ENCODE measurements at places on chromosomes 7 and 10.

GRCh38 chr7:25852939-25853271, 299.1 kb upstream of the NFE2L3 start:
- DNase-seq = no peak

GRCh38 chr7:137865764-137866163, 19.0 kb upstream of the DGKI start:
- no peak for DNase-seq

DNA sequence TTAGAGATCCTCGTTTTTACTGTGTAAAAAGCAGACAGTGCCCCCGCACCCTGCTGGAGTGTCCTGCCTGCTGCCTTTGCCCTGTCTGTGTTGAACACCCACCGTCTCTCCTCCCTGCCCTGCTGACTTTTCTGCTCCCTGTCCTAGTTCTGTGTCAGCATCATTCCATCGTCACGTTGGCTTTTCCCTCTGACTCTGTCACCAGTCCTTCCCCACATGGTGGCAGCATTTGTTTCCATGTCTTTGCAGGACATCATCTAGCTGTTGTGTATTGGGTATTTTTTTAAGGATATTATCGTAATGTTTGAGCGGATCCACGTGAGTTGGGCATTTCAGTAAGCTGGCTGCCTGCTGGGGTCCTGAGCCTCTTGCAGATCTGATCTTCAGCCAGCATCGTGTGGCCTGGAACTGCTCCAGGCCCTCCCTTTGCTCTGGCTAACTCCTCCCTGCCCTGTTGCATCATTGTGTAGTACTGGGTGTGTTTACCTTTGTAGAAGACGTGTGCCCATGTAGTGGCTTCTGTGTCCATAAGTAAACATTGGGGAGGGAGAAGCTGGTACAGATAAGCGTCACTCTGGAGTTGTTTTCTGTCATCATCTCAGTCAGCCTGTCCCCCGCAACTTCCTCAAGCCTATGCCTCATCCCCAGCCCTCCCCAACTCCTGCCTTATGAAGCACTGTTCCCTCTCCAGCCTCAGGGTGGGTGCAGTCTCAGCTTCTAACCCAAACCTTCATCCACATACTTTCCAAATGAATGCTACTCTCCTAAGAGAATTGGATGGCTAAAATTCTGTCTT, 44.3 kb downstream of the TRRAP start:
- peak; percentile 37 for DNase-seq

- peak; percentile 58 for DNase-seq
These were observed 62.0 kb upstream of the AKR1E2 start for GRCh38 chr10:4763960-4764428.

- peak; percentile 44 for DNase-seq
These were observed 6.7 kb downstream of the NRP1 start for GRCh38 chr10:33327751-33328150.

- peak; percentile 21 for DNase-seq
These were observed 97.5 kb downstream of the PFKFB3 start for GRCh38 chr10:6300106-6300783.

DNA sequence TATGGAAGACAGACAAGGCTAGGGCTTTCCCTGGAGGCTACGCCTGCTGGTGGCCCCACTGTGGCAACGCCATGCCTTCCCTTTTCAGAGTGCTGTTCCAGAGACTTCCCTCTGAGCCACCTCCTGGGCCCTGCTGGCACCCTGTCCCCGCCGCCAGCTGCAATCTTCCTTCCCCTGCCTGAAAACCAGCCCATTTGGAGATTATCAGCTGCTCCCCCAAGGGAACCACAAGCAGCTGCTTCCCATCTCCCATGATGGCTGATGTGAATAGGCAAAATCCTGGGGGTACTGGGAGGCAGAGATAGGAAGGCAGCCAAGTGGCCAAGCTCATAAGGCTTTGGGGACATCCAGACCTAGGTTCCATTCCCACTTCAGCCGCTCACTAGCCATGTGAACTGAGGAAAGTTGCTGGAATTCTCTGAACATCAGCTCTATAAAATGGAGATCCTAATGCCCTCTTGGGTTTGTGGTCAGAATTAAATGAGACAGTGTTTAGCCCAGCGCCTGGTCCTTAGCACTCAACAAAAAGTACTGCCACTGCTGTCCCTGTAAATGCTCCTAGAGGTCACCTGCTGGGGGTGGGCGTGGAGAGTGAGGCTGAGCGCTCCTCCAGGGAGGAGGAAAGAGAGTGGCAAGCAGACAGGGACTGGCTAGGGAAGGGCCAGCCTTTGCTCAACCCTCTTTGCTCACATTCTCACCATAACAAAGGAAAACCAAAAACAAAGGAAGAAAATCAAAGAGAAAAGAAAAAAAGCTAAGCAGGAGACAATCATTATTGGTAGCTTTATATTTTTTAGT, 5.9 kb downstream of the TSPAN33 start:
- no peak for DNase-seq

GRCh38 chr7:124667312-124668153, 98.1 kb downstream of the GPR37 start:
- peak; percentile 14 for DNase-seq

DNA sequence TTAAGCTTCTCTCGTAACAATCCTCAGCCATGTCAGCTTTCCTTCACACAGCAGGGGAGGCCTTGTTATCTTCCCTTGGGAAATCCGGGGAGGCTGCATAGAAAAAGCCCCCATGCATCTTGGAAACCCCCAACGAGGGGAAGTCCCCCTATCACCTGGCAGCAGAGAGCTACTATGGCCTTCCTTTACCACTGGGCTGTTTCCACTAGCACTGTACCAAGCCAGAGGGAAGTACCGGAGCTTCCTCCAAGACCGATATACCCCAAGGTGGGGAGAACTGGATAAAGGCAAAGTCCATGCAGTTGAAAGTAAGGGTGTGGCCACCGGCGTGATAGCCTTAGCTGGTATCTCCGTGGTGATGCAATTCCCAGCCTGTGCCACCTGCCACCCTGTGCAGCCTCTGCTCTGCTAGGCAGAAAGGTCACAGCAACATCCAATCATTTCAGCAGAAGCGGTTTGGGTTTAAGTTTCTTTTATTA, 4.4 kb upstream of the CLIP2 start:
- no peak for DNase-seq

DNA sequence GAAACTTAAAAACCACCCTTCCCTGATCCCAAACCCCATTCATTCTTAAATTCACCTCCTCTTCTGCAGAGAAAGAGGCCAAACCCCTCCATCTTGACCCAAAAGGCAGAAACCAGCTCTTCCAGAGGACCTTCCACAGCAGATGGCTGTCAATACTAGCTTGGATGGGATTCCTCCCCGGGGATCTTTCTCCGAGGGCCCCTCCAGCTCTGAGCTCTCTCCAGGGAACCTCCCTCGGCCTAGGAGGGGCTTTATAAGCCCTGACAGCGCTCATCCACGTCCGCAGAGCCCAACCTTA, 5.4 kb downstream of the TNRC18 start:
- no peak for DNase-seq

GRCh38 chr10:29646238-29646902, 11.6 kb upstream of the SVIL start:
- DNase-seq = peak; percentile 85

DNA sequence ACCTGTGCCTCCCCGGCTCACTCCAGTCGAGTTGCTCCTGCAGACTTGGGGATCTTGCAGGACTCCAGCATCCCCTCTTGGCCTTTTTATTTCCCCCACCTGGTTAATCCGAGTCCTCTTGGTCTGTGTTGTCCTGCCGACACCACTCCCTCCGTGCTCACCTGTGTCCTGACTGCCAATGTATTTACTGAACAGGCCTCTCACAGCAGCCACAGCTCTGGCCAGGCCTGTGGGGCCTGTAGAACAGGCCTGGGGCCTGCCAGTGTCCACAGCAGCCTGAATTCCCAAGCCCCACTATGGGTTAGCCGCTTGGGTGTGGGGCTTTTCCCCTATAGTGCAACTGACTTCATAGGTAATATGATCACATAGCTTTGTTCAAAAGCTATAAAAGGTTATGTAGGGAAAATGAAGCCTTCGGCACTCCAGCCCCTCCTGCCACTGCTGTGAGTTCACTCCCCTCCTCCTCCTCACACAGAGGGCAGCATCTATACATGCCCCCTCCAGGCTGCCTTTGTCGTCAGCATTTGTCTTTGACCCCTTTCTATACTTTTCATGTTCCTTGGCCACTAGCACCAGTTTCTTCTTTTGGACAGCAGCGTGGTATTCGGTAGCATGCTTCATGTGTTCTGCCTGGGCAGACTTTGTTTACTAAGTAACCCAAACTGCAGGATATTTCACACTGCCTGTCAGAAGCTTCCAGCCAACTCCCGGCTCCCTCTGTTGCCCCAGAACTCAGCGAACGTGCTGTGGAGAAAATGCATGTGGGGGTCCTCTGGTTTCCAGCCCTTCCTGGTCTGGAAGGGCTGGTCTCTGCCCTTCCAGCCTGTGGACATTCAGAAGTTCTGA, 46.1 kb downstream of the ZNF467 start:
- DNase-seq = no peak

- DNase-seq = no peak
These were observed 1.0 kb upstream of the PBLD start for GRCh38 chr10:68333440-68334431.

GRCh38 chr10:1571587-1572237, 165.6 kb downstream of the ADARB2 start:
- DNase-seq = no peak

DNA sequence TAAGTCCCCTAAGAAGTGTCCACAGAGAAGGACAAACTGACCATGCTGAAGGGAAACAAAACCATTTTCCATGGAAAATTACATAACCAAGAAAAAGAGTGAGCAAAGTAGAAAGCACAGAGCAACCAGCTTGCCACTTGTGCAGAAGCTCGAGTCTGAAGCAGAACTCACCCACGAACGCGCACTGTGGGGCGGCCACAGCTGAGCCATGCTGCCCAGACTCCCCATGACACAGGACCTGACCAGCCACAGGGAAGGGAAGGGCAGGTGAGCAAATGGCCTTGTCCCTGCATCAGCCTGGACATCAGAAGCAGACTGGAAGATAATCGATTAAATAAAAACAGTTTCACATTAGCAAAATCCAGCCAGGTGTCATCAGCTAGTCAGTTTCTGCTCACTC, 95.7 kb downstream of the TCERG1L start:
- no peak for DNase-seq

GRCh38 chr7:69620063-69620462, 21.8 kb downstream of the AUTS2 start:
- no peak for DNase-seq

DNA sequence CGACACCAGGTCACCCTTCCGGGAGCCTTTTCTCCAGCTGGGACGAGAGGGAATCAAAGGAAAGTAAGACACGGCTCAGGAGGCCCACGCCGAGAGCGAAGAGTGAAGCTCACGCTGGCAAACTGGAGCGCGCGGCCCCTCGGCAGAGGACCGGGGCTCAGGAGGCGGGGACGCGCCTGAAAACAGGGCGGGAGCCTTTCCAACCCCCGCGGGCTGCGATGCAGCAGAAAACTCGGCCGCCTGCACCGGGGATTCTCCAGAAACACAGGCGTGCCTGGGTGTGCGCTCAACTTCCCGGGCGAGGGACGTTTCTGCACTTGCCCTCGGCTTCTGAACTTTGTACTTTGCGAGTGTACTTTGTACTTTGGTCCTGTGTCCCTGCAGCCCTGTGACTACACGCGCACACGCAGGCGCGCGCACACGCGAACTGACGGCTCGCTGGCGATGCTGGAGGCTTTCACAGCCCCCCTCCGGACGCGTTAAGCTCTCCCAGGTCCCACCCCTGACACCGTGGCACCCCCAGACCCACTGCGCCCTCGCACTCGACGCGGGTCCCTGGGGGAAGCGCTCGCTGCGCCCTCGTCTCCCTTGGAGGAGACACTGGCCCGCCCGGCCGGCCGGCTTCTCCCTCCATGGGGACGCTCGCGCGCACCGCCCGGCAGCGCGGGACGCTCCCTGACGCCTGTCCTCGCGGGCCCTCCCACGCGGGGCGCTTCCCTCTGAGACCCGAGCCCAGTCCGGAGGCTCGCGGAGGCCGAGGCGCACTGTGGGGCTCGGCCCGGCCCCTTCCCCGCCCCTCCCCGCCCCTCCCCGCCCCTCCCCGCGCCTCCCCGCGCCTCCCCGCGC, 588 bp upstream of the PAOX start:
- peak; percentile 51 for DNase-seq

GRCh38 chr7:5339955-5340354, 57.2 kb downstream of the SLC29A4 start:
- no peak for DNase-seq

DNA sequence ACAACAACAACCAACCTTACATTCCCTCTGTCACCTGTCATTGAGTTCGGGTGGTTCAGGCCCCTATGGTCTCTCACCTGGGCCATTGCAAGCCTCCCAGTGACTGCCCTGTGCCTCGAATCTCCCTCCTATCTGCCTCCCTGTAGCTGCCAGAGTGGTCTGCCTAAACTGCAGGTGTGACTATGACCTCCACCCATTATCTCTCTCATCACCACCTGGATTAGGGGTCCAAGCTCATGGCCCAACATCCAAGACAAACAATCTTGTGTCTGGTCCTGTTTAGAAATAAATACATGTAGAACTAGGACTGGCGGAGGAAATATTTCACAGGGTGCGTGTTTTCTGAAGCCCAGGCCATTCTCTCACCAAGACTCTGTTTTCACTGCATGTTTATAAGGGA, 146.6 kb downstream of the HERPUD2 start:
- no peak for DNase-seq

DNA sequence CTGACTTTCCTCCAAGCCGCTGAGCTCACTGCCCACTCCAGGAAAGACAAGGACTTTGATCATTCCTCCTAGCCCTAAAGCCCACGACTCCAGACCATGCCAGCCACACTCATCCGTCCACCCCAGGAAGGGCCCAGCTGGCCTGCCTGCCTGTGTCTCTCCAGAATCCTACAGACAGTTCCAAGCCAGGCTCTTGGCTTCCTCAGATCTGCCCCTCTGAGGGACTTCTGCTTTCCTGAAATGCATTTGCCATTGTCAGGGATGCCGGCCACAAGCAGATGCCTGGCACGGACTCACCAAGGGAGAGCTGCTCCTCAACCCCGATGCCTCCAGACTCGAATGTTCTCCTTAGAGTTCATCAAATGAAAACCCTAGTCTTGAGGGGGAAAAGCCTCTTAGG, 155.8 kb downstream of the OAT start:
- DNase-seq = no peak

DNA sequence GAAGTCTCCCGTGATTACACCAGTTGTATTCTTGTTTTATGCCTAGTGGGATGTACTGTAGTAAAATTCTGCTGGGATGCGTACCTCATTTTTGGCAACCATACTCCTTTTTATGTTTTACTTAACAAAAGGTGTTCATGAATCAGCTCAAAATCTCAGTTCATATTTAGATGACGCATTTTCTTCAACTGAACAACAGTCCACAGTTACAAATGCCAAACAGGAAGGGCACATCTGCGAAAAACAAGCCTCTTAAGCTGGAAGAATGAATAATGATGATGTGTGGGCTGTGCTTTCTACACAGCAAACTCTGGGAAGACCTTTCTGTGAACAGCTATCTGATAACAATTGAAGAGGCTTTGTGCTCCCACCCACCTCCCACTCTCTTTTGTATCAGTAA, 68.4 kb upstream of the NRBF2 start:
- DNase-seq = peak; percentile 81

DNA sequence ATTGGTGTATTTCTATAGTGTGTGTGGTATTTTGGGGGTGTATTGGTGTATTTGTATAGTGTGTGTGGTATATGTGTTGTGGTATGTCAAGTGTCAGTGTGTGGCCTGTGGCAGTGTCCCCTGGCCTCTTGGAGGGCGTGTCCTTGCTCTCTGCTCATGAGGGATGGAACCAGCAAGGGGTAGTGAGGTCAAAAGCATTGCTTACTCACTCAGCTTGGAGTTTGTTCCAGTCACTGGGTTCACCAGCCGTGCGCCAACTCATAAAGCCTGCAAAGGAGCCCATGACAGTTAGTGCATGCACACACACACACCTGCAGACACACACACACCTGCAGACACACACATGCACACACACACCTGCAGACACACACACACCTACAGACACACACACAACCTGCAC, 4.3 kb upstream of the TRPV6 start:
- DNase-seq = no peak

GRCh38 chr10:92920866-92921265, 72.5 kb downstream of the EXOC6 start:
- DNase-seq = no peak

Measured in epithelial cell of esophagus (primary cell).